Hindlimb muscle (tissue), 1 donor: ENCODE measurements at places on chromosomes 6 and 20. TPM values are rescaled to one million over a fixed set of nuclear protein-coding genes. Genes with fewer than 3 reads are reported as not detected.

GRCh38 chr6:15870333-15871043 is 207.7 kb upstream of the DTNBP1 start:
- DNase-seq, result no peak

HLA-G gene
- polyA plus RNA-seq, result 0.39 TPM

SF3B5 gene
- polyA plus RNA-seq, result 102 TPM

PRICKLE4 gene
- polyA plus RNA-seq, result 2.0 TPM

PHACTR3 gene
- 5.0 TPM for polyA plus RNA-seq

- DNase-seq, result no peak
Observed at GRCh38 chr6:38498085-38498484, 141.6 kb downstream of the BTBD9 start.

ARHGAP18 gene
- 18.1 TPM for polyA plus RNA-seq

MYH7B gene
- polyA plus RNA-seq, result 48.9 TPM

DNA sequence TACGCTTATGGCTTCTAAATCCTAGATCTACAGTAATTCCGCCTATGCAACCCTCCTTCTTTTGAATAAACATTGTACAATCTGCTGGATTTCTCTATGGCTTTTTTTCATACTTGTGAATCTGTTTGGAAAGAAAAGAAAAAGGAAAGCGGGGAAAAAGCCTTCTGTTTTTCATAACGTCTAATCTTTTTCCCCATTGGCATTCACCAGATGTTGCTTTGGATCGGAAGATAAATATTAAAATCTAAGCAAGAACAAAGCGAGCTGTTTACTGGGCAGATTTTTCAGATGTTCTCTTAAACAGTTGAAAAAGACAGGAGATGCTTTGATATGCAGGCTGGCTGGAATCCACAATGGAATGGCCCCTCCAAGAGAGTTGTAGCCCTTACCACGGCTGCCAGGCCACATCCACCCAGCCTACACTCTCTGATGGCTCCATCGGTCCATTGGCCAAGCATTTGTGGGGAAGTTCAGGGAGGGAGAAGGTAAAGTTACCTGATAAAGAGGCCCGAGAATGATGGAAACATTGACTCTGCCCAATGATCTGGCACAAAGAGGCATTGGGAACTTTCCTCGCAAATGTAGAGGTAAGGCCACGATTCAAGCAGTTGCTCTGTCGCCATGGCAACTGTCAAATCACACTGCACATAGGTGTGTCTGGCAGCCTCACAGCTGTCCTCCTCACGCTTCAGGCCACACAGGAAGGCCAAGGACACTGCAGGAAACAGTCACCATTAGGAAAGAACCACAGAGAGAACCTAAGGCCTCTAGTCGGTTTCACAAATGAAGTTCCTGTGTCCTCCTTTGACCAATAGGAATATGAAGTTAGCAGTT is 70.3 kb downstream of the PKHD1 start:
- DNase-seq, result no peak

ULBP3 gene
- polyA plus RNA-seq, result 1.6 TPM

CABLES2 gene
- 5.5 TPM for polyA plus RNA-seq

STMN3 gene
- 13.5 TPM for polyA plus RNA-seq

PLCB4 gene
- polyA plus RNA-seq, result 3.2 TPM

DNA sequence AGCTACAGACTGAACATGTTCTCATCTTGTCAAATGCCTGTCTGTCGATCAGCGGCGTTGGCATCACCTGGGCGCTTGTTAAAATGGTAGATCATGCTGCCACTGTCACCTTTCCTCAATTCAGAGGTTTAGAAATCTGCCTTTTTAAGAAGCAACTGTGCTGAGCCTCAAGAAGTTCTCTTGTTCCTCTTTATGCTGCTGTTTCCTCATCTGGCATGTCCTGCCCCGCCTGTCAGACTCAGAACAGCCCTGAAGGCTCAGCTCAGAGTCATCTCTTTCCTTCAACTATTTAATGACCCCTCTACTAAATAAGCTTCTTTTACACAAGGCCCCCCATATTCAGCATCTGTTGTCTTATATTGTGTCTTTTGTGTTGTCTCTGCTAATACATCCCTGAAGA is 368.2 kb downstream of the EPM2A start:
- DNase-seq, result no peak

ADIG gene
- not detected for polyA plus RNA-seq

GJA10 gene
- polyA plus RNA-seq, result not detected

RHAG gene
- 1.7 TPM for polyA plus RNA-seq

CDSN gene
- polyA plus RNA-seq, result not detected

TMC2 gene
- 0.13 TPM for polyA plus RNA-seq

- DNase-seq, result no peak
Observed at GRCh38 chr20:23877524-23877923, 2.0 kb downstream of the CST5 start.

BPIFB1 gene
- polyA plus RNA-seq, result not detected

C20orf204 gene
- polyA plus RNA-seq, result 1.0 TPM

RREB1 gene
- 26.9 TPM for polyA plus RNA-seq

RNF182 gene
- 0.66 TPM for polyA plus RNA-seq

GSTA2 gene
- not detected for polyA plus RNA-seq

DNA sequence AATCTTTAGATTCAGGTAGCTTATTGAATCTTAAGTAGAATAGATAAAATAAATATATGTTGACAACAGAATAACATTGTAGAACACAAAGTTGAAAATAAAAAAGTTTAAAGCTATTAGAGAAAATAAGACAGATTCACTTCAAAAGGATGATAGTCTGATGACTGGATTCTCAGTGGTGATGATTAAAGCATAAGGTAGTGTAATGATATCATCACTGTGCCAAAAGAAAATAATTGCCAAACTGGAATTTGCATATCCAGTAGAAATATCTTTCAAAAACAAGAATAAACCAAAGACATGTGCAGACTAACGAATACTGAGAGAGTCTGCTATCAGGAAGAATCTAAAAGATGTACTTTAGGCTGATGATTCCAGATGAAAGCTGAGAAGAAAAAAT is 30.2 kb downstream of the ENPP1 start:
- DNase-seq, result no peak

DNA sequence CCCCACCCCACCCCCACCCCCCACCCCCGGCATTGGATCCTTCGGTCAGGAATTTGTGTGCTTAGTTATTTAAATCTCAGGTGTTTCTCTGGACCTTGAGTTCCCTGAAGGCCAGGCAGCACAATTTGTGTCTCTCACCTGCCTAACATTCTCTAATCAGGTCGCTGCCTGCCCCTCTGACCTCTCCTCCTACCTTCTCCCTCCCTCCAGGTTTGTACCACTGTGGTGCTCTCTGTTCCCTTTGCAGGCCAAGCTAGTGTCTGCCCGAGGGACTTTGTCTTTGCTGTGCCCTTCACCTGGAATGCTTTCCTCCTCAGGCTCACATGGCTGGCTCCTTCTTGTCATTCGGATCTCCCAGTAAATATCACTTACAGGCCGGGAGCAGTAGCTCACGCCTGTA is 131.4 kb upstream of the SLC2A12 start:
- no peak for DNase-seq

DNA sequence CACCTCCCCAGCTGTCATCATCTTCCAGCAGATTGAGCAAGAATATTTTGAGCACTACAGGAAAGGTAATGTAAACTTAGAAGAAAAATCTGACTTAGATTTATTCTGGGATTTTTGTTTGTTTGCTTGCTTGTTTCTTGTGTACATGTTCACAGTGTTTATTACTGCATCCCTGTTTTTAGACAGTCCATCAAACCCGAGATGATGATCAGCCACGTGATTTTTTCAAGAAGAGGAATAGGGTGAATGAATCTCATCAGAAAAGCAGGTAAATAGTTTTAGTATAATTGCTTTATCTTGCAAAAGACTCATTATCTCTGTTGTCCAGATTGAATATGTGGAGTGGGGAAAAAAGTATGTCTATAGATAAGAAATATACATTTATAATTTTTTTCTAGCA is 2.1 kb downstream of the FAM217B start:
- no peak for DNase-seq

MAPK13 gene
- 6.8 TPM for polyA plus RNA-seq
